ENCODE measurements at places on chromosomes 13 and 19. TPM values are rescaled to one million over a fixed set of nuclear protein-coding genes. Genes with fewer than 3 reads are reported as not detected.

The CEACAM21 gene
- total RNA-seq = 12.9 TPM

The NPAS1 gene
- total RNA-seq = 0.14 TPM

The GJB2 gene
- 4.8 TPM for total RNA-seq

The CRB3 gene
- total RNA-seq = 1.8 TPM

The TTC9B gene
- total RNA-seq = not detected

The CD37 gene
- total RNA-seq = 106 TPM

The MCF2L gene
- total RNA-seq = 9.3 TPM
